ENCODE measurements at places on chromosomes 7 and 10. TPM values are rescaled to one million over a fixed set of nuclear protein-coding genes. Genes with fewer than 3 reads are reported as not detected.

DNA sequence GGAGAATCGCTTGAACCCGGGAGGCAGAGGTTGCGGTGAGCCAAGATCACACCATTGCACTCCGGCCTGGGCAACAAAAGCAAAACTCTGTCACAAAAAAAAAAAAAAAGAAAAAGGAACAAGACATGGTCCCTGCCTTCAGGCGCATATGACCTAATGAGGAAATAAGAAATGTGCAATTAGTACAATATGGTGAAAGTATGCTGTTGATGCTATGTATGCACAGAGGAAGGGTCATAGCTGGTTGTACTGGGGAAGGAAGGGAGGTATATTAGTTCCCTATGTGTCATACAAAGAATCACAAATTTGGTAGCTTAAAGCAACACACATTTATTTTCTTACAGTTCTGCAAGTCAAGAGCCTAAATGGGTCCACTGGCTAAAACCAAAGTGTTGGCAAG, 97.8 kb upstream of the MPP7 start:
- H3K27ac ChIP-seq: no peak overlapping the region
- peaks cover 13% of the 10 kb centered on the region for H3K4me1 ChIP-seq
- no peak overlapping the region for H3K4me3 ChIP-seq
- no peak for DNase-seq
- H3K27me3 ChIP-seq: no peaks in the 10 kb centered on the region
- H3K36me3 ChIP-seq: no peaks in the 10 kb centered on the region

DNA sequence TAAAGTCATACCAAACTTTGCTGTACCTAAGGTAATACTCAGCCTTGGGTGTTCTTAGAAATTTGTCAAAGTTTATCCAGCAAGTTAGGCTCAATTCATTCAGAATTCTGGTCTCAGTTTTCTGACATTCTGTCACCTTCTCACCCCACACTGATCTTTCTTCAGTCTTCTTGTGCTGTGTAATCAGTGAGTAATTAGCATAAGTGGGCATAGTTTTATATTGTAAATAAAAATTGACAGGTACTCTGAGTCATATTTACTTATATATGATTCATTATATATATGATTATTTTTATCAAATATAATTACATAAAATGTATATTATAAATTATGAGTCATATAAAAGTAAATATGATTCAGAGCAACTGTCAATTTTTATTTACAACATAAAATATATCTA, 170.9 kb upstream of the MAGI2 start:
- no peaks in the 10 kb centered on the region for H3K36me3 ChIP-seq
- H3K4me1 ChIP-seq: no peaks in the 10 kb centered on the region
- no peak for DNase-seq
- H3K27ac ChIP-seq: no peak overlapping the region
- H3K4me3 ChIP-seq: no peak overlapping the region

DNA sequence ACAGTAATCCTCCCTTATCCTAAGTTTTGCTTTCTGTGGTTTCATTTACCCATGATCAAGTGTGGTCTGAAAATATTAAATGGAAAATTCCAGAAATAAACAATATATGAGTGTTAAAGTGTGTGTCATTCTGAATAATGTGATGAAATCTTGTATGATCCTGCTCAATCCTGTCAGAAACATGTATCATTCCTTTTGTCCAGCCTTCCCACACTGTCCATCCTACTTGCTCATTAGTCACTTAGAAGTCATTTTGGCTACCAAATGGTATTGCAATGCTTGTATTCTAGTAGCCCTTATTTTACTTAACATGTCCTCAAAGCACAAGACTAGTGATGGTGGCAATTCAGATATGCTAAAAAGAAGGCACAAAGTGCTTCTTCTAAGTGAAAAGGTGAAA, 1211.2 kb upstream of the SORCS1 start:
- DNase-seq: no peak
- no peak overlapping the region for H3K4me3 ChIP-seq
- H3K27ac ChIP-seq: no peak overlapping the region

GRCh38 chr7:139767561-139767982, 10.2 kb downstream of the HIPK2 start:
- no peak overlapping the region for H3K27ac ChIP-seq
- no peak overlapping the region for H3K4me3 ChIP-seq
- H3K4me1 ChIP-seq: peaks cover 32% of the 10 kb centered on the region
- H3K27me3 ChIP-seq: no peaks in the 10 kb centered on the region
- H3K36me3 ChIP-seq: no peaks in the 10 kb centered on the region

- H3K4me1 ChIP-seq: peaks cover 74% of the 10 kb centered on the region
- H3K36me3 ChIP-seq: peaks cover 51% of the 10 kb centered on the region
- no peaks in the 10 kb centered on the region for H3K27me3 ChIP-seq
- DNase-seq: no peak
- peak overlapping the region; percentile 98 for H3K27ac ChIP-seq
Observed at GRCh38 chr7:43291789-43292188, 179.3 kb downstream of the HECW1 start.

DNA sequence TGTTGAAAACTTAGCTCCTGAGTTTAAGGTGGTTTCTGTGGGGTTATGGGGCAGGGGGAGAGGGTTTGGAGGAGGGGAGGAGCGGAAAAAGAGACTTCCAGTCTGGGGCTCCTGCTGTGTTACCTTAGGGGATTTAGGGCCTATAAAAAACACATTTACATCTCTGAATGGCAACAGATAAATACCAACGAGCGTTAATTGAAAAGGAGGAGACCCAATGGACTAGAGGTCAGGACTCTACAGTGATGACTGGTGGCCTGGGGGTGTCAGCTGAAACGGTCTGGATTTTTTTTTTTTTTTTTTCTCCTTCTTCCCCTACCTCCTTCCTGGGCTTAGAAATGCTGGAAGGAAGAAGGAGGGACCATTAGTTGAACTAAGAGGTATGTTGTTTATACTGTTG, 47.4 kb downstream of the AUTS2 start:
- peaks cover 98% of the 10 kb centered on the region for H3K27me3 ChIP-seq
- peak; percentile 28 for DNase-seq
- H3K27ac ChIP-seq: peak overlapping the region; percentile 91
- H3K4me3 ChIP-seq: peak overlapping the region; percentile 54
- H3K4me1 ChIP-seq: peaks cover 69% of the 10 kb centered on the region
- H3K36me3 ChIP-seq: no peaks in the 10 kb centered on the region

GRCh38 chr7:139034336-139034735, 1.5 kb downstream of the ZC3HAV1L start:
- H3K27me3 ChIP-seq: peaks cover 22% of the 10 kb centered on the region
- H3K36me3 ChIP-seq: peaks cover 30% of the 10 kb centered on the region
- H3K4me3 ChIP-seq: peak overlapping the region; percentile 67
- DNase-seq: no peak
- no peak overlapping the region for H3K27ac ChIP-seq

DNA sequence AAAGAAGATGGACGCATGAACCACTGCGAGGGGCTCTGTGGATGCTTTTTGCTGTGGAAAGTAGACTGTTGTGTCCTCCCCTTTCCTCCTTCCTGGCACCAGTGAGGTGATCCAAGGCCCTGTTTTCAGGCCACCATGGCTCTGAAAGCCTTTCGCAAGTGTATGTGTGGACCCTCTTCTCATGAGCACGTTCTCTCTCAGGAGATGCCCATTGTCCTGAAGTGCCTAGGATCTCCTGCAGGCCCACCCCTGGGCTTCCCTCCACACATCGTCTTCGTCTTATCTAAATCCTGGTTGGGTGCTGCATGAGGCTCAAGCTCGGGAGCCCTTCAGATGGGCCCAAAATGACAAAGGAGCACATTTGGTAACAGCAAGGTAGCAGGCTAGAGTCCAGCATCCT, 188.2 kb downstream of the PTPN20 start:
- no peaks in the 10 kb centered on the region for H3K4me1 ChIP-seq
- H3K27me3 ChIP-seq: peaks cover 7% of the 10 kb centered on the region
- no peak overlapping the region for H3K4me3 ChIP-seq
- no peak overlapping the region for H3K27ac ChIP-seq
- no peak for DNase-seq

DNA sequence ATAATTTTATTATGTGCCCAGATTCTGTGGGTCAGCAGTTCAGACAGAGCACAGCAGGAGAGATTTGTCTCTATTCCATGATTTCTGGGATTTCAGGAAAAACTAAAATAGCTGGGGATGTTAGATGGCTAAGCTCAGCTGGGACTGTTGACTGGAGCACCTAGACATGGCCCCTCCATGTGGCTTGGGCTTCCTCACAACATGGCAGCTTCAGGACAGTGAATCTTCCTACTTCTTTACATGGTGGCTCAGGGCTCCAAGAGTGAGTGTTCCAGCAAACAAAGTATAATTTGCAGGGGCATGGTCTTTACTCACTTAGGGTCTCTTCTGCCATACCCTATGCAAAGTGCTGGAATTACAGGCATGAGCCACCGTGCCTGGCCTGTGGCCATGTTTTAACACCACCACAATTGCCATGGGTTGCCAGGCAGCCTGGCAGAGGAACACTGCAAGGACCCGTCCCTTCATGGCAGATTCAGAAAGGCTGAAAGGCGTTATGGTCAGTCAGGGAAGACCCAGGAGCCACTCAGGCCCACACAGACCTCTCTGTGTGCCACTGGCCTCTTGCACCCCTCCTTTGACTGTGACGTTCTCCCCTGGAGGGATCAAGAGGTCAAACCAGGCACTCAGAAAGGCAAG, 50.8 kb upstream of the ZMIZ1 start:
- peaks cover 3% of the 10 kb centered on the region for H3K4me1 ChIP-seq
- no peak for DNase-seq
- H3K27ac ChIP-seq: no peak overlapping the region
- H3K36me3 ChIP-seq: no peaks in the 10 kb centered on the region
- no peak overlapping the region for H3K4me3 ChIP-seq

- peaks cover 52% of the 10 kb centered on the region for H3K4me1 ChIP-seq
- H3K27ac ChIP-seq: no peak overlapping the region
- H3K36me3 ChIP-seq: no peaks in the 10 kb centered on the region
- DNase-seq: no peak
- no peaks in the 10 kb centered on the region for H3K27me3 ChIP-seq
Observed at GRCh38 chr7:60017-60675, 132.2 kb upstream of the FAM20C start.

DNA sequence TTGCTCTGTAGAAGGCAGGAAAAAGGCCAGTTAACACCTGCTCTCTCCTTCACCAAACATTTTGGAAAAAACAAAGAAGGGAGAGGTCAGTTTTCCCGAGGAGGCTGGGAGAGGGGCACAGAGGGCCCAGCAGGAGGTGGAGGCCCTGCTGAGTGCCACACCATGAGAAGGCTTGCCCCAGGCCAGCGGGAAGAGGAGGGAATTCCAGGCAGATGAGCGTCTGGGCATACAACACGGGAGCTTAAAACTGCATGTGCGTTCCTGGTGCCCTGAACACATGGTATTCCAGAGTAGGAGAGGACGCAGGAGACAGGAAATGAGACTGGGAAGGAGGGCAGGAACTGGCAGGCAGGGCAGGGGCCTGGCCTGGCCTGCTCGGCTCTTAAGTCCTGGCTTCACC, 182.4 kb downstream of the CCDC3 start:
- no peaks in the 10 kb centered on the region for H3K36me3 ChIP-seq
- no peak for DNase-seq
- peaks cover 11% of the 10 kb centered on the region for H3K4me1 ChIP-seq
- H3K4me3 ChIP-seq: no peak overlapping the region
- H3K27me3 ChIP-seq: no peaks in the 10 kb centered on the region

GRCh38 chr10:13219685-13220670, 14.2 kb downstream of the UCMA start:
- H3K27ac ChIP-seq: peak overlapping the region; percentile 68
- peaks cover 9% of the 10 kb centered on the region for H3K36me3 ChIP-seq
- peaks cover 11% of the 10 kb centered on the region for H3K4me1 ChIP-seq
- DNase-seq: peak; percentile 53
- H3K4me3 ChIP-seq: no peak overlapping the region

- no peak overlapping the region for H3K4me3 ChIP-seq
- H3K36me3 ChIP-seq: no peaks in the 10 kb centered on the region
- no peaks in the 10 kb centered on the region for H3K27me3 ChIP-seq
- DNase-seq: no peak
- no peaks in the 10 kb centered on the region for H3K4me1 ChIP-seq
Observed at GRCh38 chr7:155581954-155582353, 35.6 kb upstream of the CNPY1 start.

- no peak overlapping the region for H3K4me3 ChIP-seq
- no peaks in the 10 kb centered on the region for H3K36me3 ChIP-seq
- H3K27me3 ChIP-seq: 0 out of 2 replicates have a peak, but pooled peaks cover 3% of the 10 kb centered on the region
- no peaks in the 10 kb centered on the region for H3K4me1 ChIP-seq
- H3K27ac ChIP-seq: no peak overlapping the region
Observed at GRCh38 chr7:54898659-54899340, 120.0 kb upstream of the EGFR start.

GRCh38 chr7:137626469-137627067, 220.2 kb downstream of the DGKI start:
- peak; percentile 75 for DNase-seq
- H3K4me1 ChIP-seq: no peaks in the 10 kb centered on the region
- no peaks in the 10 kb centered on the region for H3K36me3 ChIP-seq
- H3K27me3 ChIP-seq: no peaks in the 10 kb centered on the region
- no peak overlapping the region for H3K4me3 ChIP-seq

- no peaks in the 10 kb centered on the region for H3K27me3 ChIP-seq
- no peak overlapping the region for H3K27ac ChIP-seq
- no peaks in the 10 kb centered on the region for H3K4me1 ChIP-seq
- DNase-seq: no peak
- no peak overlapping the region for H3K4me3 ChIP-seq
Observed at GRCh38 chr10:15120523-15120922, 23.4 kb downstream of the RPP38 start.

Gene CCL24
- not detected for total RNA-seq

Gene PRR15
- 21.2 TPM for total RNA-seq

Gene PDE6C
- total RNA-seq: not detected

Gene ADIRF
- total RNA-seq: 1.0 TPM

Gene SERPINE1
- total RNA-seq: 1.1 TPM

Measured in WTC11 (cell line).